Smooth muscle cell of trachea (primary cell): ENCODE measurements at places on chromosomes 3 and 15. TPM values are rescaled to one million over a fixed set of nuclear protein-coding genes. Genes with fewer than 3 reads are reported as not detected.

The TMPRSS7 gene
- total RNA-seq: not detected in 2 replicates

The RAB6B gene
- total RNA-seq: 0.44 and 1.2 TPM in 2 replicates

The TUSC7 gene
- under 0.01 TPM in 1 of 2 replicates, not detected in the other for total RNA-seq

The CIP2A gene
- total RNA-seq: 5.8 and 27.3 TPM in 2 replicates

The SLC15A2 gene
- under 0.01 and 0.50 TPM in 2 replicates for total RNA-seq

The ATG3 gene
- total RNA-seq: 81.5 and 105 TPM in 2 replicates

The LRRC49 gene
- total RNA-seq: 22.3 and 29.4 TPM in 2 replicates

The PDIA5 gene
- 35.7 and 46.3 TPM in 2 replicates for total RNA-seq

The PRRT3 gene
- 5.4 and 7.1 TPM in 2 replicates for total RNA-seq

The GP5 gene
- total RNA-seq: 0.17 TPM in 1 of 2 replicates, not detected in the other

The ABI3BP gene
- 12.9 and 21.2 TPM in 2 replicates for total RNA-seq

The P2RY14 gene
- total RNA-seq: not detected in 2 replicates

The SCAMP5 gene
- 0.15 and 2.2 TPM in 2 replicates for total RNA-seq

The CHRFAM7A gene
- total RNA-seq: under 0.01 and 0.17 TPM in 2 replicates

The SLC7A14 gene
- total RNA-seq: 3.3 and 7.4 TPM in 2 replicates

The ROBO1 gene
- total RNA-seq: 48.6 and 67.2 TPM in 2 replicates

The SLC38A3 gene
- not detected in 2 replicates for total RNA-seq

The TRIM42 gene
- total RNA-seq: not detected in 2 replicates

The GOLGA6A gene
- total RNA-seq: not detected in 2 replicates

The TMEM207 gene
- total RNA-seq: not detected in 2 replicates
